CD4-positive, alpha-beta T cell treated with Interleukin-10 for 1 hour (primary cell): ENCODE measurements at places on chromosomes 7 and 10.

- no peak for DNase-seq
These were observed 21.6 kb upstream of the UPP1 start for GRCh38 chr7:48067475-48067874.

DNA sequence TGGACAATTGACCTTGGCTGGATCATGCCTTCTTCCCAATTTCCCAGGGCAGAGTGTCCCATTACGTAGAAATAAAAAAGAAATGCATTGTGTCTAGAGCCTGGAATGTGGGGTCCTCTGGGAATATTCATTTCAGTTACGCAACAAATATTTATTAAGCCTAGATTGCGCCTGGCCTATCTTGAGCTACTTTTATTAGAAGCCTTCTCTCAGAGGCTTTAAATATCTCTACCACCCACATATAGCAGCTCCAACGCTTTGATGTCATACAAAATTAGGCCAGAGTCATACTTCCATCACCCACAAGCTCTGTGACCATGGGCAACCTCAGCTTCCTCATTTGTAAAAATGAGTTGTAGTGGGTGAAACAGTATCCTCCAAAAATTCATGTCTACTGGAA is 24.9 kb upstream of the CARD11 start:
- no peak for DNase-seq

DNA sequence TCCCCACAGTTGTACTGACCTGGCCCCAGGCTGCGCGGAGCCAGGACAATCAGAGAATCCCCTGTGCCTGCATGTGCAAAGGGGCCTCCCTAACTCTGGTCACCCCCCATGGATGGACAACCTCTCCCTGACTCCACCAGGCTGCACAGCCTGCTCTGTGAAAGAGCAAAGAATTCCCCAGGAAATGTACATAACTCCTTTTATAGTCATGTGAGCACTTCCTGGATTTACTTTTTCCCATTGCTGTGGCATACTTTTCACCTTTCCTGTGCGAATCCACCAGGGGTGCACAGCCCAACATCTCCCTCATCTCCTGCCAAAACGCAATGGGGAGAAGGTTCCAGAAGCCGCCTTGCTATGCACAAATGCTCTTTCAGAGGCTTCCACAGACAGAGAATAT is 27.9 kb downstream of the FGFR2 start:
- no peak for DNase-seq

GRCh38 chr7:136074843-136075242 is 97.7 kb upstream of the MTPN start:
- DNase-seq = no peak

GRCh38 chr7:29485339-29486190 is 78.1 kb upstream of the PRR15 start:
- DNase-seq = no peak

DNA sequence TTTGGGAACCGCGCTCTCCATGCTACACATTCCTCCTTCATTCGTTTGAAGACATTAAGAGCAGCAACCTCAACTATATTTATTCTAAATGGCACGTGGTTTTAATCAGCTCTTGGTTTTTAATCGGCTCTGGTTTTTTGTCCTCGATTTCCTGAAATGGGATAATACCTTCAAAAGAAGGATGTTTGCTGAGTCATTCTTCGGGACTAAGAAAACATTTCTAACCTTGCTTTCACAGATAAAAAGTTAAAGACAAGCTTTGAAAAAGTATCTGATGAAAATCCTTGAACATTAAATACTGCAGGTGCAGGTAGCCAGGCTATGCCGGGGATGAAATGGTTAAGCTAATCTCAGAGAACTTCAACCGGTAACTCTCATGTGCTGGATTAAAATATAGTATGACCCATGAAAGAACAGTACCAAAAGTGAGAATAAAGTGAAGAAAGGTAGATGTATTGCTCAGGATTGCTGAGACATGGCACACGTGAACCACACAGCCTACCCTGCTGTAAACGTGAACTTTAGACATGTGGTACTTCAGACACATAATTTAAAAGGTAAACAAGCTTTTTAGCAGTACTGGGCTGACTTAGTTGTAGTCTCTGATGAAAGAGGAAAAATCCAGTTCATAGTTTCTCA is 89.1 kb downstream of the PTPRN2 start:
- DNase-seq = no peak

GRCh38 chr10:31124852-31125251 is 93.2 kb upstream of the ZNF438 start:
- DNase-seq = no peak

DNA sequence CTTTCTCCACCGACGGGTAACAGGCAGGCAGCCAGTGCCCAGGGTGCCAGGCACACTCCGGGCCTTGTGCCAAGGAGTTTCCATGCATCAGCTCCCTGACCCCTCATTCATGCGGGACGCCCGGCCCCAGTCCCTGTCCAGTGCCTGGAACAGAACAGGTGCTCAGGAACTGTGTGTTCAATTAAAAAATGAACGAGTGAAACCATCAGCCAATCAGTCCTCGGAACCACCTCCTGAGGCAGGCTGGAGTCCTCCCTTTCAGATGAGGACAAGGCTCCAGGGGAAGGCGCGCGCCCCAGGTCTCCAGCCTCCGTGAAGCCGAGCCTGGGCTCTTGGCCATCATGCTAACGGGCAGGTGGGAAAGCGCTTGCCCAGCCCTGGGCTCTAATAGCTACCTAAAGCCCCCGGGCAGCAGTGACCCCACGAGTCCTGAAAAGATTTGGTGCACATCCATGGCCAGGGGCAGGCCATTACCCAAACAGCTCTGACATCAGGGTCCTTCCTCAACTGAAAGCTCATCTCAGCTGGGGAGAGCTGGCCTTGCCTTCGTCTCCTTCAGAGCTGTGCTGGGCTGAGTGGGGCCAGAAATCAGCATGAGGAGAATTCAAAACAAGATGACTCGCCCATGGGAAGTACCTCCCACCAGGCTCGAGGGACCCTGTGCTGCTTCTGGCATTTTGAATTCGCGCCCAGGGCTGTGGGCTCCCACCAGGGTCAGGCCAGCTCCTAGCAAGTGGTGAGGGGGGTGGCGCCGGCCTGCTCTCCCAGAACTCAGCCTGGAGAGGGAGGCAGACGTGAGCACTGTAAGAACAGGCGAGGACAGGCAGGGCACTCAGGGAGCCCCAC is 200.5 kb downstream of the MAD1L1 start:
- DNase-seq = no peak
